ENCODE measurements at places on chromosomes 13 and 19. TPM values are rescaled to one million over a fixed set of nuclear protein-coding genes. Genes with fewer than 3 reads are reported as not detected.

TBXA2R gene
- total RNA-seq, result 0.13 TPM

GRCh38 chr19:281992-282391 is 9.2 kb downstream of the PLPP2 start:
- DNase-seq, result no peak

DNA sequence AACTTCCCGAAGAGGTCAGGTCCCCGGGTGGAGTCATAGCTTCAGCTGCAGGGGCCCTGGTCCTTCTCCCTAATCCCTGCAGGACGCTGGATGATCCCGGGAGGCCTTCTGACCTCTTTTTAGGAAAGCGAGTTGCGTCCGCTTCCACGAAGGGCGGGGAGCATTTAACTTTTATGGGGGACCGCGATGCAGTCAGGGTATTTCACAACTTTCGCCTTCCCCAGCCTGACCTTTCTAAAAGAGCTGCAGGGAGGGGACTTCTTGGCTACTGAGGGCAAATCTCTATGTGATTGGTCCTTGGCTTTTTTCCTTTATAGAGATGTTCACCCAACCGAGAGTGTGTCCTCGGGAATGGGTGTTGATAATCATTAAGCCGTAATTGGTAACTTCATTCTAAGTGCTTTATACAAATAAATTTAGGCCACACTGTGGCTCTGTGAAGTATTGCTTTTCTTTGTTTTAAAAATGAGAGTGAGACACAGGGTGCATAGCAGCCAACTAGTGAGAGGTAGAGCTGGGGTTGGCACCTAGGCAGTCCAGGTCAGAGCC is 778 bp downstream of the ZNF230 start:
- DNase-seq, result peak; percentile 7

DNA sequence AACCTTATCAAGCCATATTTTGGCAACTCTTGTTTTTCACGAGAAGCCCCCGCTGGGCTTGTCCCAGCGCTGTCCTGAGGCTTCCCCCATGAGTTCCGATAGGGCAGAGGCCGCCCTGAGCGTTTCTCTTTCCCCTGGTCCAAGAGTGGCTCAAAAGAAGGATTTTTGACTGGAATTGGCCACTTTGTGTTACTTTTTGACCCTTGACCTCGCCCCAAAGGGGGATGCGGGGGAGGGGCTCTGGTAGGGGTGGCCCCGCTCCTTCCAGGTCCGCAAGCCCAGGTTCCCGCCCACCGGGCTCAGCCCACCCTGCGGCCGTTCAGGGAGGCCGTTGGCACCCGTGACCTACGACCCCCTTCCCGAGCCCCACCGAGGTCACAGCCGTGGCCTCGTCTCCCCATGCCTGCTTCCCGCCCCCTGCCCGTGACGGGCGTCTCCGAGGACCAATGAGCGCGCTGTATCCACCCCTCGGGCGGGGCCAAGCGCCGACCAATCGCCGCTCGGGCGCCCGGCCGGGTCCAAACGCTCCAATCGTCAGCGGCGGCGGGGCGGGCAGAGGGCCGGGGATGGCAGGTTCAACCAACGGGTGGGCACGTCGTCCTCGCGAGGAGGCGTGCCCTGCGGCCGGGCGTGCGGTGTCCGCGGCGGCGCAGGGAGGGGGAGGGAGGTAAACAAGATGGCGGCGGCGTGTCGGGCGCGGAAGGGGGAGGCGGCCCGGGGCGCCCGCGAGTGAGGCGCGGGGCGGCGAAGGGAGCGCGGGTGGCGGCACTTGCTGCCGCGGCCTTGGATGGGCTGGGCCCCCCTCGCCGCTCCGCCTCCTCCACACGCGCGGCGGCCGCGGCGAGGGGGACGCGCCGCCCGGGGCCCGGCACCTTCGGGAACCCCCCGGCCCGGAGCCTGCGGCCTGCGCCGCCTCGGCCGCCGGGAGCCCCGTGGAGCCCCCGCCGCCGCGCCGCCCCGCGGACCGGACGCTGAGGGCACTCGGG is at the start of gene STK11:
Gene STK11 (plus strand): TSS at position 665 of the 986 bp plus-strand sequence. CDS start 1,136 bp downstream, outside the sequence.
- peak; percentile 99 for DNase-seq

DNA sequence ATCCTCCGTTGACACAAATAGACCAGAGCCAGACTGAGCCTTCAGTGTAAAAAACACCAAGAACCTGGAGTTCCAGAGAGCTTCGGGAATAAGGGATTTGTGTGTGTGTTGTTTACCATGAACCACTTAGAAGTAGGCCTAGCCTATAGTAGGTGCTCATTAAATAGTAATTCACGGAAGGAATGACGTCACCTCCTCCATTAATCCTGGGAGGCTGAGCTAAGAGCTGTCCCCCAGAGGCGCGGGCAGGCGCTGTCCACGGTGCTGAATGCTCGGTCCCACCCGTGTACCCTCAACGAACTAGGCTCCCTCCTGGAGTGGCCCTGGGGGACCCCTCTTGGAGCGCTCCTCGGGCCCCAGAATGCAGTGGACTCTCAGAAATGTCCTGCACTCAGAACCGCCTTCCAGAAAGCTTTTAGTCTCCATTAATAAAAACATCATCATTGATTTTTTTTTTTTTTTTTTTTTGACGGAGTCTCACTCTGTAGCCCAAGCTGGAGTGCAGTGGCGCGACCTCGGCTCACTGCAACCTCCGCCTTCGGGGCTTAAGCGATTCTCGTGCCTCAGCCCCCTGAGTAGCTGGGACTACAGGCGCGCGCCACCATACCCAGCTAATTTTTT is 6.5 kb downstream of the UNC13A start:
- peak; percentile 80 for DNase-seq

DNA sequence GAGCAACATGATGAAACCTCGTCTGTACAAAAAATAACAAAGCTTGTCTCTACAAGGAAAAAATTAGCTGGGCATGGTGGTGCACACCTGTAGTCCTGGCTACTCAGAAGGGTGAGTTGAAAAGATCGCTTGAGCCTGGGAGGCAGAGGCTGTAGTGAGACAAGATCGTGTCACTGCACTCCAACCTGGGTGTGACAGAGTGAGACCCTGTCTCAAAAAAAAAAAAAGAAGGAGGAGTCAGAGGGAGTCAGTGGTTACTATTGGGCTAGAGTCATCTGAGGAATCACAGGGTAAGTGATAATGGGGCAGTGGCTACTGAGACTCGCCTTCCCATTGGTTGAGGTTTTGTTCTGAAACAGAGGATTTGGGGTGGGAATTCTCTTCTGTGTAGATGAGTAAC is 1.9 kb upstream of the GPI start:
- DNase-seq, result peak; percentile 40
